ENCODE measurements at places on chromosomes 16 and 17.

GRCh38 chr17:46975287-46975686 lies 3.8 kb downstream of the RPRML start:
- no peak for DNase-seq

DNA sequence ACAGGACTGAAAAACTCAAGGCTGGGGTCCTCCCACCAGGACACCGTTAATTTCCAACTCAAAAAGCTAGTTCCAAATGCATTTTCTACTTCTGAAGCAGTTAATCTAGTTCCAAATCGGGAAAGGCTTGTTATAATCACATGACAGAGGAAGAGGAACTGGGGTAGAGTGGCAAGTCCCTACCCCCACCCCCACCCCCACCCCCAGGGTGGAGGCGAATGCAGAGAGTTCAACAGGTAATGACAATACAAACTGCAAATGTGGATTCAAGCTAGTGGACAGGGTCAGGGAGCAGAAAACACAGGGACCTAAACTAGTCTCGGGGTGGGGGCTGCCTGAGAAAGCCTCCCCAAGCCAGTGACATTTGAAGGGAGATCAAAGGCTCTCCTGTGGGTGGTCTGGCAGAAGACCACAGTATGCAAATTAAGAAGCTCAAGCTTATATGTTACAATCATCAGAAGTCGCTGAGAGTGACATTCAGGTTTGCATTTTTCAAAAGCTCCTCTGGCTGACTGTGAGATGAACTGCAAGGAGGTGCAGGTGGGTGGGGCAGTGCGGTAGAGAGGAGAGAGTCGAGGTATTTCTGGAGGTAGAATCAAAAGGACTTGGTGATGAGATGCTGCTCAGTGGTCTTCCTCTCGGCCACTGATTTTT lies 56.4 kb upstream of the SLC25A19 start:
- DNase-seq: peak; percentile 41

- peak; percentile 27 for DNase-seq
These were observed 1.2 kb downstream of the DUSP14 start for GRCh38 chr17:37490638-37491614.

GRCh38 chr17:12282056-12282455 lies 261.4 kb downstream of the MAP2K4 start:
- no peak for DNase-seq

- DNase-seq: no peak
These were observed 2.6 kb downstream of the ARHGAP17 start for GRCh38 chr16:25012525-25012991.

All from stimulated activated CD4-positive, alpha-beta T cell treated with anti-CD3 and anti-CD28 coated beads, Interleukin-2, amount 100 ng/mL, for 24 hours (primary cell).